ENCODE measurements at places on chromosomes 7 and 10.
A peak's percentile ranks its signal among the peaks of the same experiment; 100 is the strongest.

GRCh38 chr7:77351539-77352004 is 64.6 kb downstream of the GSAP start:
- no peak for DNase-seq

GRCh38 chr10:104035194-104036068 is 50.2 kb downstream of the COL17A1 start:
- DNase-seq, result no peak

- DNase-seq, result no peak
These were observed 59.1 kb downstream of the STK32C start for GRCh38 chr10:132248455-132249225.

- peak; percentile 21 for DNase-seq
These were observed 119.9 kb downstream of the TFEC start for GRCh38 chr7:115910541-115911164.

- DNase-seq, result no peak
These were observed 121.3 kb downstream of the MACC1 start for GRCh38 chr7:20095862-20096261.

GRCh38 chr7:155289949-155290501 is 7.7 kb upstream of the INSIG1 start:
- DNase-seq, result no peak

DNA sequence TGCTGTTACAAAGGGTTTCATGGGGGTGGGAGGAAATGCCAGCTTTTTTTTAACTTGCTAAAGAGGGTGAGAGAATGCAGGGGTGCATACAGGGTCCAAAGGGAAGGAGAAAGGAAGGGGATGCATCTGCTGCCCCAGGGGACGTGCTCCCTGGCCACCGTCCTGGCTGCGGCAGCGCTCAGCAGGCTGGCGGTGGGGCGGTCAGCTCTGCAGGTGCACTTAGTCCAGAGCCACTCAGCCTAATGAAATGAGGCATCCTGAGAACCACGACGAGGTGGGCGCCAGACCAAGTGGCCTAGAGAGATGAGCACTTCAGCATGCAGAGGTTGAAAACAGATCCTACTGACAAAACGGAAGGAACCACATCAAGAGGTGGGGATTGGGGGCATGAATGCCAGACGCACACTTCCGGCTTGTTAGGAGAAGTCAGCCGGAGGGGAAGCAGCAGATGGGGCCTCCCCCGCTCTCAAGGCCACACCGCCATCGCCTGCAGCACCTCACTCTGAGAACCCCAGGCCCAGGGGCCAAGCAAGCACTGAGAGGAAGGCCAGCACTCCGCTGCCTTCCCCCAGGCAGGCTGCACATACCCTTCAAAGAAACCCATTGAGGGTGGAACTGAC is 94.5 kb downstream of the MAD1L1 start:
- no peak for DNase-seq

DNA sequence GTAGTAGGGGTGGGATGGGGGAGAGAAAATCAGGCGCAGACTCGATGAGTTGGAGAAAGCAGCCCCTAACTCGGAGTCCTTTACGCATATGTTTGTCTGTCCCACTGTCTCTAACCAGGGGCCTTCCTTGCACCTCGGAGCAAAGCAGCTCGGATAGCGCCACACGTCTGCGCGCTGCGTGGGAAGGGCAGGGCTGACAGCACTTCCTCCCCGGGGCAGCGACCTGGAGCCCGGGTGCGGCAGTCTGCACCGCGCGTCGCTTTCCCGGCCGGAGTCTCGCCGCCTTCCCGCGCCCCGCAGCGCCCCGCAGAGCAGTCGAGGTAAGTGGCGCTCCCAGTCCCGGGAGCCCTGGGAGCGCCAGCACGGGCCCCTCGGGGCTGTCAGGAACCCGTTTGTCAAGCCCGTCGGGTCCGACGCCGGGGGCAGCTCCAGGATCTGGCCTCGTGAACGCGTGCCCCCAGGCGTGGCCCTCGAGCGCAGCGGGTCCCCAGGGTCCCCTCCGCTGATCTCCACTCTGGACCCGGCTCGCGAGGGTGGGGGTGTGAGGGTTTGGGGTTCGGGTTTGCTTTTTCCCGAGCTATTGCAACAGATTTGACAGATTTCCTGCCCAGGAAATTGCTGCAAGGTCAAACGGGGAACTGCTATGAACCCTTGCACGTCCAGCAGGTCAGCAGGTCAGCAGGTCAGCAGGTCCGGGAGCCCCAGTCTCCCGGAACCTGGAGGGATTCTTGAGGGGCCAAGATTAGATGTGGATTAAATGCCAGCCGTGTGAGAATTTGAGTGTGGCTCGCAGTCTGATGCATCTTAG is 597 bp downstream of the APBB1IP start:
- no peak for DNase-seq

DNA sequence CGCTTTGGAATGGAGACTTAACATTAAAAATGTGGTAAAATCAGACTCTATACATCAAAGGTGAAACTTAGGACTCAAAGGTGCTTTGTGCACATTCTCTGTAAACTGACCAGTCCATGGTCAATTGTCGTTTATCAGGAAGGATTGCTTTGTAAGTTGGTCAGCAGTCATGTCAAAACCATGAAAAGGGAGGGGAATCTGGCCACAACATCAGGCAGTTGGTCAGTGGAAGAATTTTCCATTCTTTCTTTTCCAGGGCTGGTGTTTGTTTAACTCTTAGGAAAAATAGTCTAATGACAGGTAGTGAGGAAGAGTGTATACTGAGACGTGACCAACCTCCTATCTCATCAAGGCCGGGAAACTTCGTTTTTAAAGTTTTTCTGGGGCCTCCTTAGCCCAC is 226.5 kb downstream of the ADK start:
- no peak for DNase-seq

GRCh38 chr7:38169847-38170246 is 8.2 kb upstream of the STARD3NL start:
- DNase-seq, result peak; percentile 16

DNA sequence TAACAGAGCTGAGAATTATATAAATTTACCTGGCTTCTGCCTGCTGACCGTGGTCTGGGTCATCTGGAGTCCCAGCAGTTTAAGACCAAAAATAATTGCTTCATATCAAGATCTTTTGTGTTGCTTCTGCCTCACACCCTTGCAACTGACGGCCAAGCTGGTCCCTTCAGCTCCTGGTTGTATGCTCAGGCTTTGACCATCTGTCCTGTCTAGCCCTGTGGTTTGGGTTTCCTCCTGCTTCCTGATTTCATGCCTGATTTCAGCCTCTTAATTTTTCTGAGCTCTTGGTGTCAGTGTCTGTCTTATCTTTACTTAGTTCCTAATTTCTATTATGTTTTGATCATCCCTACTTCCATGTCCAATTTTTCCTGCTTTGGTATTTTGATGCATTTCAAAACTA is 87.9 kb upstream of the PLXDC2 start:
- DNase-seq, result no peak

GRCh38 chr7:73718905-73719805 is at the start of gene STX1A:
STX1A (minus strand) TSS chr7:73719669; CDS start chr7:73719631, 38 bp downstream.
- no peak for DNase-seq

All from fibroblast of skin of left quadriceps (primary cell).